ENCODE measurements at places on chromosomes 3 and 15. TPM values are rescaled to one million over a fixed set of nuclear protein-coding genes. Genes with fewer than 3 reads are reported as not detected.

The TF gene
- total RNA-seq: 7.9 TPM

The CHRNB4 gene
- 0.48 TPM for total RNA-seq

The ACP3 gene
- total RNA-seq: 8.4 TPM

The PPP1R14D gene
- total RNA-seq: 1.7 TPM

The CKMT1B gene
- not detected for total RNA-seq

The CCR9 gene
- total RNA-seq: 0.48 TPM

The CAMK2N2 gene
- not detected for total RNA-seq

The PLS1 gene
- 1.2 TPM for total RNA-seq

The DISP2 gene
- total RNA-seq: 1.2 TPM
